ENCODE measurements at places on chromosomes 1 and 21.

GRCh38 chr1:1482856-1483255 lies 11.3 kb downstream of the ATAD3B start:
- no peak for DNase-seq

- no peak for DNase-seq
Measured at GRCh38 chr1:115890580-115890979, 49.7 kb upstream of the NHLH2 start.

GRCh38 chr1:104671684-104672353 lies 922.1 kb downstream of the AMY1C start:
- no peak for DNase-seq

DNA sequence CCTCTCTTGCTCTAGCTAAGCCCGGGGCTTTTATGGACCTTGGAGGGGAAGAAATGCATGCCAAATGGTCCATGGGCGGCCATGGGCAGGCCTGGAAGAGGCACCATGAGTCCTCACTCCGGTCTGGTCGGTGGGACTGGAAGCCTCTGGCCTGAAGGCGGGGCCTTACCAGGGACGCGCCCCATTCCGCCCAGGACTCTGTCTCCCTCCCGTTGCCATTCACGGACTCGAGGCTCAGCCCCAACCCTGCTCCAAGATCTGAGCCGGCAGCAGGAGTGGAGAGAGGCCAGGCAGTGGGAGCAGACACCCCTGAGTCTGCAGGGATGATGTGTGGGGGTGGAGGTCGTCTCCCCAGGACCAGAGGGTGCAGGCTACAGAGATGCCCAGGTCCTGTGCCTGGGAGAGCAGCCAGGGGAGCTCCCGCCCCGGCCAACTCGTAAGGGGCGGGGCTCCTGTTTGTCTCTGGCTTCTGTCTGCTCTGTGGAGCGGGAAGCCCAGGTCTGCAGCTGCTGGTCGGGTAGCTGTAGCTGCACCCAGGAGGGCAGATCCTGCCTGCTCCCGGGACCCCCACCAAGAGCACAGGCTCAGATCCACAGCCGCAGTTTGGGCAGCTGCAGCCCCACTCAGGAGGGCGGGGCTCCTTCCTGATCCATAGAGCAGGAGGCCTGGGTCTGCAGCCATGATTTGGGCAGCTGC lies 8.3 kb upstream of the KANK4 start:
- no peak for DNase-seq

- no peak for DNase-seq
Measured at GRCh38 chr1:91383456-91383855, 21.2 kb downstream of the HFM1 start.

- DNase-seq, result no peak
Measured at GRCh38 chr21:23574932-23575331, 2032.3 kb downstream of the MRPL39 start.

- DNase-seq, result no peak
Measured at GRCh38 chr1:75952016-75952415, 19.8 kb upstream of the ASB17 start.

- no peak for DNase-seq
Measured at GRCh38 chr21:45494135-45494850, 47.9 kb downstream of the SLC19A1 start.

- DNase-seq, result no peak
Measured at GRCh38 chr1:46508757-46509156, 19.1 kb downstream of the DMBX1 start.

GRCh38 chr1:233112186-233113008 lies 162.0 kb downstream of the NTPCR start:
- DNase-seq, result no peak

- DNase-seq, result no peak
Measured at GRCh38 chr21:37886120-37886519, 30.1 kb downstream of the KCNJ6 start.

DNA sequence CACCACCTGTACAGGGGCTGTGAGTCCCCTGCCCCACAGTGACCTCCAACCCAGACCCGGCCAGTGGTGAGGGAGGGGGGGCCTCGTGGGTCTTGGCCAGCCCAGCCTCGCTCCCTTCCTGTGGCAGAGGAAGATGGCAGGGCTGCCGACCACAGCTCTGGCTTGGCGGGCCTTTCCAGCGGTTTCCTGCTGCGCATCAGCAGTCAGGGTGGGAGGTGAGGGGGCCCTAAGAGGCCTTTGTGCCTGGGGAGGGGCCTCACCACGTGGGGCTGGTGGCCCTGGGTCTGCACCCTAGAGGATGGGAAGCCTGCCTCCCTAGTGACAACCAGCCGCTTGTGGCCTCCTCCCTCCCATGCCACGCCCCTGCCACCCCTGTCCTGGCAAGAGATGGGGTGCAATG lies 72.6 kb upstream of the ARHGEF16 start:
- no peak for DNase-seq

DNA sequence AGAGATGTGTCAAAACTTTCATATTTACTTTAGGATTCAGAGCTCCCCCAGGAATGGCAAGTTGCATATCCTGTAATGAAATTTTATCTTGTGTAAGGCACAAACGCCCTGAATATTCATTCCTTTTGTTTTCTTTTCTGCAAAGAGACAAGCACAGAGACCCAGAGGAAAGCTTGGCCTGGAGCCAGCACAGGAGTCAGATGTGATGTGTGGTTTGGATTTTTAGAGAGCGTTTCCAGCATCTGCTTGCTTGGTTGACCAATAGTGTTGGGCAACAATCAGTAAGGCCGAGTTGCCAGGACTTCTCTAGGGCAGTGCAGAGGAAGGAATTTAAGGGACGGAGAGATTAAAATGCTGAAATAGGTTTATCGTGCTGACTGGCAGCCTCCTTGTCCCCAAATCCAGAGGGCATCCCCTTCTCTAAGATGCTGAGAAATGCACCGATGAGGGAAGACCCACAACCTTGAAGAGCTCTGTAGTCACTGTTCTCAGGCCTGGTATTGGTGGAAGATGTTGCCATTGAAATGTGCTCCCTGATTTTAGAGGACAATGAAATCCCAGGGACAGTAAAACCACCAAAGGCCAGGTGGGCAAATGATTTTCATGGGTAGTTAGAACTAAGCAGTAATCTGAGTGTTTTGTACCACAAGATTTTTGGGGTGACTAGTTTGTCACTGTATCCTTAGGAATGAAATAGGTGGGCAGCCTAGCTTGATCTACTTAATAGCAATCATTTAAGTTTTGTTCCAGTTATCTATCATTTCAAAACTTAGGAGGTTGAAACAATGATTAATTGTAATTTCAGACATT lies 37.9 kb upstream of the RHOU start:
- no peak for DNase-seq

DNA sequence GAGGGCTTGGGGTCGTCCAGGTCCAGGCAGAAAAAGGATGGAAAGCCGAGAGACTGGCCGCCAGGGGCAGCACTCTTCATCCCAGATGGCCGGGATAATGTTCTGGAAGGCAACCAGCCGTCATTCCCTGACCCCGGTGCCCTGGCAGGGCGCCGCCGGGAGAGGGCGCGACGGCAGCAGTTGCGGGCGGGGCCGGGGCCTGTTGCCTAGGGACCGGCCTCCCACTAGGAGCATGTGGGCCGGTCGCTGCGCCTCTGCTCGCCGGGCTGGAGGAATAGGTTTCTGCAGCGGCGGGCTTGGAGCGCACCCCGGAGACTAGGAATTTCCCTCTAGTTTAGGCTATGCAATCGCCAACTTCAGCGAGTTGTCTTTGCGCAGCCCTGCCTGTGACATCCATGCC lies 11.0 kb downstream of the DMRTB1 start:
- no peak for DNase-seq

GRCh38 chr1:112445596-112445995 lies 49.6 kb downstream of the CTTNBP2NL start:
- no peak for DNase-seq

- no peak for DNase-seq
Measured at GRCh38 chr21:16460936-16461335, 731.2 kb downstream of the USP25 start.

- DNase-seq, result no peak
Measured at GRCh38 chr1:33610391-33610790, 137.9 kb downstream of the ZSCAN20 start.

DNA sequence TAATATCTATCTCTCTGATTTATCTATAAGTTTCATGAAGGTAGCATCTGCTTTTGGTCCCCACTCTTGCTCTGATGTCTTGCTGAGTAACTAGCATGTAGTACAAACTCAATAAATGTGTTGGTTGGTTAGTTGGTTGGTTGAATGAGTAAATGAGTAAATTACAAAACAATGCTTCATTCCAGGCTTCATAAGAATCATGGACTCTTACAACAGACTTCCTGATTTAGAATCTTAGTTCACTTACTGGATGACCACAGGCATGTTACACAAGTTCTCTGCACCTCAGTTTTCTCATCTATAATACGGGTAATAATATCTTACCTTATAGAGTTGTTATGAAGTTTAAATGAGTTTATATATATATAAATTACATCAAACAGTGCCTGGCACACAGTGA lies 98.6 kb downstream of the ZNF281 start:
- DNase-seq, result no peak

DNA sequence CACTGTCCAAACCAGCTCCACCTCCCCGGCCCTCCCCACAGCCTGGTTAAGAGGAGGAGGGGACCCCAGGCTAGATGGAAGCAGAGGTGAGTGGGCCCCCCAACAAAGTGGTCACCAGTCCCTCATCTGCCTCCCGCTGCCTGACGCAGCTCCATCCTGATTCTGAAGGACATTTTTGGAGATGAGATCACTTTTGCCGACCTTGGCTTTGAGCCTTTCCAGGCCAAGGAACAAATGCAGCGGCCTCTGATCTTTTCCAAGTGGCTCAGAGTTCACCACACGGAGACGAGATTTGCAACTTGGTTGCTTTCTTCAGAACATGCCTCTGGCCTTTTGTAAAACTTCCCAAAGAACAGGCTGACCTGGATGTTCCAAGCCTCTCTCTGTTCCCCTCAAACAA lies 223.1 kb downstream of the NPHP4 start:
- no peak for DNase-seq

DNA sequence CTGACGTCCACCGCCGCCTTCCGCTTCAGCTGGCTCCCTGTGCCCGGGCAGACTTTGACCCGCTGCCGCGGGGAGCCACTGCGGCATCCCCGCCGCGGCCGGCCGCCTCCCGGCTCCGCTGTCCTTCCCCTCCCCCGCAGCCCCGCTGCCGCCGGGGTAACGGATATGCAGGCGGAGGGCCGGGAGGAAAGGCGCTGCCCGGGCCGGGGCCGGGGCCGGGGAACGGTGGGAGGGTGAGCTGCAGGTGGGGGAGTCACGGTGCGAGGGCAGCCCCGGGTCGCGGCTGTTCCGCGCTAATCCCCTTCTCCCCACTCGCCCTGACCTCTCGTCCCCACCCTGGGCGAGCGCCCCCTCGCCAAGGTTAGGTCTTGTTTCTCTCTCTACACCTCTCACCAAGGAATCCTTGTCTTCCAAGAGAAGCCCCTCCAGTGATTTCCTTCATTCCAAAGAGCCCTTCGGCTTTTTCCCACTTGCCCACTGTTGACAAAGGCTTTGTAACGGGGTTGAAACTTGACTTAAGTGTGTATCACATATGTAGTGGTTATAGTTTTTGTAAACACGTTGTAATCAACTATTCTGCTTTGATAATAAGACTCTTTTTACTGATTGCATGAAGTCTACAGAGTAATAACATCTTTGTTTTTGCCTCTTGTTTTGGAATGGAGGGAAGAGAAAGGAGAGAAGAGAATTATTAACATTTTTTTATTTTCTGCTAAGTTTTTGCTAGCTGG lies 669 bp downstream of the XPR1 start:
- DNase-seq, result peak; percentile 51

DNA sequence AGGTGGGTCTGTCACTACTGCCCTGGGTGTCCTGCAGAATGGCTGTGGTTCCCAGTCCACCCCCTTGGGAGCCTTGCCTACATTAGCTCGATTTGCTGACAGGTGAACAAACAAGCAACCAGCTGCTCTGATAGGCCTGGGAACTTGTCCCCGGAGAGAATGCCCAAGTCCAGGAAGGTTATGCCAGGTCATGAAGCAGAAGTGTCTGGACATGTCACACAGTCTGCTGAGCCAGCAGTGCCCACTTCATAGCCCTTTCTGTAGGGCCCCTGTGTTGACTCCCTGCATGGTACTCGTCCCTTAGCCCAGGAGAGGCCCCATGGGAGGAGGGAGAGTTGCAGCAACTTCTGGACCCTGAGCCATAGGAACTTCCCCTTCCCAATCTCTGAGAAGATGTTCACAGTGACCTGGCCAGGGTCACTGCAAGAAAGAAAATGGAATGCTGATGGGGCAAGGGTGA lies 31.0 kb downstream of the UCK2 start:
- no peak for DNase-seq

DNA sequence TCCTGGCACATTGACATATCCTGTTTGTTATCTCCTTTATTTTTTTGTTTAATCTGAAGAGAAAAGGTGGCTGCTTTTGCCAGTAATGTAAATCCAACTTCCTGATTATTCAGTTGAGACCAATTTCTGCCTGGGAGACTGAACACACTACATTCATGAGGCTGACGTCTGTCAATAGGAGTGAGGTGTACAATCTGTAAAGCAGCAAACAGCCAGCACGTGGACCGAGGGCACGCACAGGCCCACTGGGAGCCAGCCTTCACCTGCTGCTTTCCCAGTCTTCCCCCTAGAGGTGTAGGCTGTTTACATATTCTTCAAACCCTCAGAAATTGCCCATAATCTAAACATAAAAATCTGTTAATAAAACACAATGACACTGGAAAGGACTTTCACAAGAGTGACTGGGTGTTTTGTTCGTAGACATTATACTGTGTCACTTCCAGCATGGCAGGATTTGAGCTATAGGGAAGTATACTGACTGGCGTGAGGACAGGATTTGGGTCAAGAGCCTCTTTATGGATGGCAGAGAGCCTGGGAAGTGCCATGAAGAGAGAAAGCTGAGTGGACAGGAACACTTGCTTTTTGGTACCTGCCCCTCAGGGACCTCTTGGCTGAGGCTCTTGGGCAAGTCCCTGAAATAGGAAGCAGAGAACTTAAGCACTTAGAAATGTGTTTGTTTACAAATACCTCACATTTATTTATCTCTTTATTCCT lies 552.9 kb upstream of the CAMK1G start:
- DNase-seq, result no peak

DNA sequence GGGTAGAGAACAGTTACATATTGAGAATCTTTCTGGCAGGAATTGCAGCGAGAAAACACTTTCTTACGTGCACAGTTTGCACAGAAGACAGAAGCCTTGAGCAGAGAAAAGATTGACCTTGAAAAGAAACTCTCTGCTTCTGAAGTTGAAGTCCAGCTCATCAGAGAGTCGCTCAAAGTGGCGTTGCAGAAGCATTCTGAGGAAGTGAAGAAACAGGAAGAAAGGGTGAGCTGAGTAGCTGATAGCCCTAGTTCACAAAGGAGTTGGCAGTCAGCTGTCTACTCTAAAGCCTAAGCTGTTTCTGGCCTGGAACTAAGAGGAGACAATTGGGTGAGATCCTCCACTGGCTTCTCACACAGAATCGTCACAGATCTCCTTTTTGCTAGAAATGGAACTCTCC lies 20.3 kb upstream of the SH3BGRL3 start:
- DNase-seq, result no peak

- no peak for DNase-seq
Measured at GRCh38 chr21:39006571-39007311, 176.5 kb downstream of the PSMG1 start.

- DNase-seq, result no peak
Measured at GRCh38 chr1:156691665-156692440, 13.5 kb downstream of the CRABP2 start.

Data from T-helper 9 cell (primary cell).